ENCODE measurements at places on chromosomes 1 and 21.

- DNase-seq, result no peak
These were observed 45.4 kb upstream of the TENT5B start for GRCh38 chr1:27057801-27058625.

DNA sequence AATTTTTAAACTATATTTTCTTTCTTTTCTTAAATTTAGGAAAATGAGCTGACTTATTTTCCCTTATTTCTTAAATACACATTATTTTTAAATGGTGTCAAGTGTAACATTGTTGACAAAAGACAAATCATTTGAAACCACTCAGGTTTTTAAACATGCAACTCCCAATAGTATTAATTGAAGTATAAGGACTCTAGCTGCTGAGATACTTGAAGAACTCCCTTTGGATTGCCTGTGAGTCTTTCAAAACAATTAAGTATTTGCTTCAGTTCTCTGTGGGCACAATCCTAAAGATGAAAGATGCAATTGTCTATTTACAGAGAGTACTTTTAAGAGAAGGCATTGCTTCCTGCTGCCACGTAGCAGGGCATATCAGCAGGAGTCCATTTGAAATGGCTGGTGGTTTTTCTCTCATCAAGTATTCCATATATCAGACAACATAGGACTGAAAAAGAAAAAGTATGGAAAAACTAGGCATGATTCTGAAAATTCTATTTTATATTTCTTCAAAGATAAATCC lies 373.4 kb downstream of the NEGR1 start:
- no peak for DNase-seq

GRCh38 chr1:32991819-32992488 lies 27.3 kb upstream of the RNF19B start:
- DNase-seq, result no peak

DNA sequence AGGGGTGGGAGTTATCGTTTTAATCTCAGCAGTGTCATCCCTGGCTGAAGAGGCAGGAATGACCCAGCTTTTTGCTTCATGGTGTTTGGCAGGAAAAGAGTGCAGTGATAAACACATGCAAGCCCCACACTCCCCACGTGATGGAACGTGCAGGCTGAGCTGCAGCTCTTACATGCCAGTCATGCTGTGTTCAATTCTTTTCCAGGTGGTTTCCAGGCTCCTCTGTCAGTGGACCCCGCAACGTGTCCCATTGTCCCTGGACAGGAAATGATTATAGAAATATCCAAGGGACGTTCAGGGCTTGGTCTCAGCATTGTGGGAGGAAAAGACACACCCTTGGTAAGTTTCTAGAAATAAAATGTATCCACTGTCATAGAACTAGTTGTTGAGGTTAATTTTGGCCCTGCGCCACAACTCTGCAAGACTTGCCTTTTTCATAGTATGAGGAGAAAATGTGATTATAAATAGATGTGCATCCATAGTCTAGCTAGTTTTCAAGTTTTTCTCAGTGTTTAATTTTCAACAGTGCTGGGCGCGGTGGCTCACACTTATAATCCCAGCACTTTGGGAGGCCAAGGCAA lies 110.2 kb upstream of the L1TD1 start:
- no peak for DNase-seq

- no peak for DNase-seq
These were observed 2.4 kb downstream of the CCDC17 start for GRCh38 chr1:45621501-45621836.
